ENCODE measurements at places on chromosomes 12 and 14. TPM values are rescaled to one million over a fixed set of nuclear protein-coding genes. Genes with fewer than 3 reads are reported as not detected.

The TAS2R20 gene
- 0.97 TPM for total RNA-seq

The KRT4 gene
- not detected for total RNA-seq

The FOXG1 gene
- total RNA-seq = not detected

The PLEKHG3 gene
- 22.6 TPM for total RNA-seq

The ARG2 gene
- 7.6 TPM for total RNA-seq

The DNAI7 gene
- total RNA-seq = 0.10 TPM

The KRT82 gene
- total RNA-seq = not detected

The FAM90A1 gene
- 0.41 TPM for total RNA-seq

The L2HGDH gene
- total RNA-seq = 15.2 TPM
